ENCODE measurements at places on chromosomes 3 and 15. TPM values are rescaled to one million over a fixed set of nuclear protein-coding genes. Genes with fewer than 3 reads are reported as not detected.

The NPTN gene
- 72.6 TPM for total RNA-seq

The AP3B2 gene
- 5.8 TPM for total RNA-seq

The SPTSSB gene
- total RNA-seq = not detected

GRCh38 chr15:34726406-34727100 is 28.2 kb downstream of the GJD2 start:
- DNase-seq = peak; percentile 15

DNA sequence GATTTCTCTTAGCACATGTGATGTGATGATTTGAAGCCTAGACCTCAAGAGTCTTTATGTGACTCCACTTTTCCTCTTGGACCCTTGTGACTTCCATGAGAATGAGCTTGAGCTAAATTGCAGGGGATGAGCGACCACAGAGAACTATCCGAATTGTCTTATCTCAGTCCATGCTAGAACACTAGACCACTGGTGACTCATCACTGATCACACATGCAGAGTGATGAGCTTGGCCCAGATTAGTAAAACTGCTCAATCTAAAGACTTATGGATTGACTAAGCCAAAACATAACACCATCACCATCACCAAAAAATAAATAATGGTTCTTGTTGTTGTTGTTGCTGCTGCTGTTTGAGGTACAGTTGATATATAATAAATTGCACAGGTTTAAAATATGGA is 114.1 kb upstream of the CFAP20DC start:
- DNase-seq = no peak

- DNase-seq = no peak
Measured at GRCh38 chr3:40240921-40241320, 68.6 kb upstream of the EIF1B start.

GRCh38 chr3:20394243-20394642 is 208.2 kb upstream of the SGO1 start:
- no peak for DNase-seq

- no peak for DNase-seq
Measured at GRCh38 chr15:74843891-74844299, 939 bp upstream of the ULK3 start.

GRCh38 chr3:87398168-87398801 is 121.9 kb upstream of the POU1F1 start:
- DNase-seq = peak; percentile 19

GRCh38 chr3:72892870-72893269 is 5.0 kb downstream of the GXYLT2 start:
- DNase-seq = peak; percentile 18

GRCh38 chr3:24199300-24199699 is 254.2 kb downstream of the NR1D2 start:
- DNase-seq = no peak

Data from fibroblast of the aortic adventitia (primary cell).